ENCODE measurements at places on chromosomes 5 and 9. TPM values are rescaled to one million over a fixed set of nuclear protein-coding genes. Genes with fewer than 3 reads are reported as not detected.

GRCh38 chr5:171419688-171420430 is 412 bp downstream of the FGF18 start:
- peak overlapping the region; percentile 87 for H3K4me3 ChIP-seq
- H3K4me1 ChIP-seq, result peaks cover 12% of the 10 kb centered on the region
- DNase-seq, result no peak

DNA sequence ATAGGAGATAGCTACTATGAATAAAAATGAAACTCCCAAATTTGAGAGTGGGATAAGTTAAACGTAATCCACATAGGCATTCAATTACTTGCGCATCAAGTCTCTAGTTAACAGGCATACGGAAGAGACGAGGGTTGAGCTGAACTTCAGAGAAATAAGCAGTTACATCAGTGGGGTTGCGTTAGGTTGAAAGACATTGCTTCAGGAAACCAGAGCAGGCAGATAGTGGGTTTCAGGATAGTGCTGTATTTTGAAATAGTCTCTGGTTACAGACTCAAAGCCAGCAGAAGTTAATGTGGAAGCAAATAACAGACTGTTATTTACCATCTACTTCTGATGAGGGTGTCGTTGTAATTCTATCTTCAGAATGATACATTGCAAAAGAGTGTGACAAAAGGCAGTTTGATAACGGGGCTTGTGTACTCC is 533.4 kb downstream of the PDE4D start:
- no peak overlapping the region for H3K4me3 ChIP-seq
- peak overlapping the region; percentile 1 for H3K27ac ChIP-seq
- H3K36me3 ChIP-seq, result no peaks in the 10 kb centered on the region
- H3K27me3 ChIP-seq, result peaks cover 14% of the 10 kb centered on the region
- peaks cover 32% of the 10 kb centered on the region for H3K4me1 ChIP-seq

The CCDC171 gene
- polyA plus RNA-seq, result 0.62 TPM

DNA sequence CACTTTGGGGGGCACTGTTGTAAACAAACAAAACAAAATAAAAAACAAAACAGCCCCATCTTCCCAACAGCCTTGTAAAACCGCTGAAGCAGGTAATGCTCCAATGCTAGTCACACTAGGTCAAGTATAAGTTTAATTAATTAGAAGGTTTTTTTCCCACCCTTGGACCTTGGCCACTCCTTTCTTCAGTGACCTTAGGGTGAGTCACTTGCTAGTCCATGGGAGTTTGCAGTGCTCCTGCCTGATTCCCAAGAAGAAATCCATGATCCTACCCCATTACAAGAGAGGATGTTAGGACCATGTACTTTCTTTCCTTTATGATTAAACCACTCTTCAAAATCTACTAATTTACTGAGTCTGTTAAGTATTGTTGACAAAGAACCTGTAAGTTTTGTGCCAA is 192.2 kb upstream of the CDKN2B start:
- DNase-seq, result no peak
- H3K4me1 ChIP-seq, result no peaks in the 10 kb centered on the region
- H3K4me3 ChIP-seq, result no peak overlapping the region
- no peak overlapping the region for H3K27ac ChIP-seq

All from immature natural killer cell (primary cell).